ENCODE measurements at places on chromosomes 11 and 22. TPM values are rescaled to one million over a fixed set of nuclear protein-coding genes. Genes with fewer than 3 reads are reported as not detected.

DNA sequence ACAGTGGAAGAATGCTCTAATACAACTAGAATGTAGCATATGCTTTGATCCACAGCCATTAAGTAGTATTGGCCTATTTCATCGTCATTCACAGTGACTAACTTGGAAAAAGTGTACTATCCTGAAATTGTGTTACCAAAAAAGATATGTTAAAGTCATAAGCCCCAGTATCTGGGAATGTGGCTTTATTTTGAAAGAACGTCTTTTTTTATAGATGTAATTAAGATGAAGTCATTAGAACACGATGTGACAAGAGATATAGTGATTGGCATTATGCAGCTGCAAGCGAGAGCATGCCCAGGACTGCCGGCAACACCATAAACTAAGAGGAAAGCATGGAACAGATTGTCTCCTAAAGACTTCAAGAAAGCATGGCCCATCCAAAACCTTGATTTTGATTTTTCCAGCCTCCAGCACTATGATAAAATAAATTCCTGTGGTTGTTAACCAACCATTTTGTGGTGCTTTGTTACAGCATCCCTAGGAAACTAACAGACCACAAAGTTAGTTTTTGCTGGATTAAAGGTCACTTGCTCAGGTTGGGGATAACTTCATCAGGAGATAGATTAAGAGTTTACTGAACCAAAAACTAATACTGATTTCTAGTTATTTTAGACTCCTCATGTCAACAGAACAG lies 870.6 kb upstream of the LRRC4C start:
- no peak for DNase-seq

IZUMO1R gene
- polyA plus RNA-seq, result not detected

- no peak for DNase-seq
Measured at GRCh38 chr11:64263947-64264317, 12.6 kb downstream of the PLCB3 start.

DNA sequence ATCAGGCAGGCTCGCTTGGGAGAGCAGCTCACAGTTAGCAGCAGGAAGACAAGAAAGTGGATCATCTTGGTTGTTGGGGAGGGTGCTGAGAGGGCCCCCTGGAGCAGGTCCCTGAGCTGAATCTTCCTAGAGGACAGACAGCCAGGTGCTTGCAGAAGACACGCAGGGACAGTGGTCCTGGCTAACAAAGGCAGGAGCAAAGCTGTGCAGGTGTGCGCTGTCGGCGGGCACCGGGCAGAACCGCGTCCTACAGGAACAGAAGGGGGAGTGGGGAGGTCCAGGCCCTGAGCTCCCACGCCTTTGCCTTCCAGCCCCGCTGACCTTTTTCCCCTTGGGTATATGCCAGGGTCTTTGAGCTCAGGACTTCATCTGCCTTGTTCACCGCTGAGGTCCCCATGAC lies 30.1 kb upstream of the PARVB start:
- no peak for DNase-seq

WT1 gene
- 238 TPM for polyA plus RNA-seq

- no peak for DNase-seq
Measured at GRCh38 chr11:50077526-50077925, 44.9 kb downstream of the OR4C45 start.

DNA sequence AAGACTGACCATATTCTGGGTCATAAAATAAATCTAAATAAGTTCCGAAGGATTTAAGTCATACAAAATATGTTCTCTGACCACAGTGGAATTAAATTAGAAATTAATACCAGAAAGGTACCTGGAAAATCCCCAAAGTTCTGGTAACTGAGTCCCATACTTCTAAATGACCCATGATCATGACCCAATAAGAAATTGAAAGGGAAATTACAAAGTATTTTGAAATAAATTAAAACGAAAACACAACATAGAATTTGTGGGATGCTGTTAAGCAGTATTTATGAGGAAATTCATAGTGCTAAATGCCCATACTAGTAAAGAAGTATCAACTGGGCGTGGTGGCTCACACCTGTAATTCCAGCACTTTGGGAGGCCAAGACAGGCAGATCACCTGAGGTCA lies 23.4 kb upstream of the IL10RA start:
- DNase-seq, result no peak
